ENCODE measurements at places on chromosomes 16 and 17. TPM values are rescaled to one million over a fixed set of nuclear protein-coding genes. Genes with fewer than 3 reads are reported as not detected.

OTOA gene
- 0.05 TPM for polyA plus RNA-seq

GPR139 gene
- not detected for polyA plus RNA-seq

KCNJ12 gene
- 6.6 TPM for polyA plus RNA-seq

SLC5A10 gene
- 0.19 TPM for polyA plus RNA-seq

TMC6 gene
- 28.8 TPM for polyA plus RNA-seq

SEPTIN12 gene
- polyA plus RNA-seq: not detected

KRTAP4-4 gene
- polyA plus RNA-seq: not detected

AOC3 gene
- polyA plus RNA-seq: 16.4 TPM

HSD17B2 gene
- polyA plus RNA-seq: 0.38 TPM

CHST5 gene
- polyA plus RNA-seq: 0.08 TPM

AATK gene
- polyA plus RNA-seq: 15.5 TPM

ZACN gene
- 17.1 TPM for polyA plus RNA-seq

BCO1 gene
- polyA plus RNA-seq: 0.04 TPM

ITGAL gene
- 2.1 TPM for polyA plus RNA-seq

ZNF768 gene
- polyA plus RNA-seq: 35.0 TPM

EFTUD2 gene
- polyA plus RNA-seq: 74.0 TPM

GCGR gene
- 0.18 TPM for polyA plus RNA-seq

CD300LF gene
- polyA plus RNA-seq: 0.30 TPM

DHX38 gene
- polyA plus RNA-seq: 51.5 TPM

SMCR8 gene
- 8.9 TPM for polyA plus RNA-seq

AOC2 gene
- polyA plus RNA-seq: 1.2 TPM

EVI2B gene
- polyA plus RNA-seq: 3.8 TPM

EPX gene
- polyA plus RNA-seq: 0.72 TPM

LGALS3BP gene
- polyA plus RNA-seq: 69.3 TPM

CNGB1 gene
- not detected for polyA plus RNA-seq

TMEM238L gene
- polyA plus RNA-seq: not detected

FTO gene
- 45.0 TPM for polyA plus RNA-seq

KRT12 gene
- polyA plus RNA-seq: 0.21 TPM

ZNF232 gene
- polyA plus RNA-seq: 8.4 TPM

KARS1 gene
- polyA plus RNA-seq: 127 TPM

IL34 gene
- polyA plus RNA-seq: 10.9 TPM

CMTM2 gene
- polyA plus RNA-seq: 0.50 TPM

TM4SF5 gene
- not detected for polyA plus RNA-seq

METTL9 gene
- 92.7 TPM for polyA plus RNA-seq

TMEM106A gene
- 8.2 TPM for polyA plus RNA-seq

GSG1L gene
- polyA plus RNA-seq: 4.0 TPM

KCNH6 gene
- polyA plus RNA-seq: 0.19 TPM

TBC1D3K gene
- not detected for polyA plus RNA-seq

SEC14L1 gene
- 81.1 TPM for polyA plus RNA-seq

ELMO3 gene
- 3.3 TPM for polyA plus RNA-seq

CACNG5 gene
- polyA plus RNA-seq: not detected

TSPAN10 gene
- polyA plus RNA-seq: 0.88 TPM

TMUB2 gene
- 53.2 TPM for polyA plus RNA-seq

VMO1 gene
- polyA plus RNA-seq: 7.7 TPM

FNDC8 gene
- polyA plus RNA-seq: not detected

HSPB9 gene
- 0.38 TPM for polyA plus RNA-seq

NFAT5 gene
- polyA plus RNA-seq: 12.8 TPM

QRICH2 gene
- 4.0 TPM for polyA plus RNA-seq

WRAP53 gene
- 10.0 TPM for polyA plus RNA-seq

Measured in muscle of leg (tissue), 16 donors.